NCI-H1694 (cell line): ENCODE measurements at places on chromosomes 12 and 14.

GRCh38 chr14:50335389-50335788, 23.3 kb downstream of the DMAC2L start:
- peak; percentile 96 for DNase-seq

DNA sequence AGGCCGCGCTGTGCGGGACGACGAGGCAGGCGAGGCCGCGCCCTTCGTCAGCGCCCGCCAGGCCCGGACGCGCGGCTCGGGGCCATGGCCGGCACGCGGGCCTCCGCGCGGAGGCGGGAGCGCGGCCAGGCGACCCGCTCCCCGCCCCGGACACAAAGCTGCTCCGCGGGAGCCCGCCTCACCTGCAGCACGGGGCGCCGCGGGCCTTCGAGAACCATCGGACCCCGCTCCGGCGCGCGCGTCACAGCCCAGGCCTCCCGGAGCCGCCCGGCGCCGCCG, 342 bp downstream of the DICER1 start:
- DNase-seq: no peak

DNA sequence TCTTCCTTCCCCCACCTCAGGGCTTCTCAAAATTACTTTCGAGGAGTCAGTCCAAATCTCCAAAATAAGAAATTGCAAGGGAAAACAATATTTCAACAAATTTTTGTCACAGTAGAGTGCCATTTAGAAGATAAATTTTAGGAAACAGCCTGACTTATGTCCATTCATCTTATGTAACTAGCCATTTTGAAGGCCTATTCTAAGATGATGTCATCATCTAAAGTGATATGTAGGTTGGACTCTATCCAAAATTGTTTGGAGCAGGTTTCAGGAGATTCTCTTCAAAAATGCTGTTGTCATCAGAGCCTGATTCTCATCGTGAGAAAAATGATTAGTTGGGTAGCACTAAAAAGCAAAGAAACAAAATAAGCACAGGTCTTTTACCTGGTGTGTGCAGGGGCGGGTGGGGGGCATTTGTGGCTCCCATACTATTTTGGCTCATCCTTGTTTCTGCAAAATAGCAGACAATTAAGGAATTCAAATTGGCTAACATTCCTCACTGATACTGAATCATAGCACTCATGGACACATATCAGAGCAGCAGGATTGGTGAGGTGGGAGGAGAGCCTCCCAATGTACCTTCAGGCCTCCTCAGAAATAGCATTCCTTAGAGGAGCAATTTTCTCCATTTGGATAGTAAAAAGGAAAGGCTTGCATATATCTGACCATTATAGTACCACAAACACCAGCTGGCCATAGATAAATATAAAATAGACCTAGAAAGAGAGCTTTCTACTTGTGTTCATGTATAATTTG, 360.9 kb upstream of the NAV3 start:
- no peak for DNase-seq

- no peak for DNase-seq
Measured at GRCh38 chr12:125519026-125519651, 453.9 kb downstream of the AACS start.

- no peak for DNase-seq
Measured at GRCh38 chr14:24315807-24316596, 4.7 kb downstream of the LTB4R start.

DNA sequence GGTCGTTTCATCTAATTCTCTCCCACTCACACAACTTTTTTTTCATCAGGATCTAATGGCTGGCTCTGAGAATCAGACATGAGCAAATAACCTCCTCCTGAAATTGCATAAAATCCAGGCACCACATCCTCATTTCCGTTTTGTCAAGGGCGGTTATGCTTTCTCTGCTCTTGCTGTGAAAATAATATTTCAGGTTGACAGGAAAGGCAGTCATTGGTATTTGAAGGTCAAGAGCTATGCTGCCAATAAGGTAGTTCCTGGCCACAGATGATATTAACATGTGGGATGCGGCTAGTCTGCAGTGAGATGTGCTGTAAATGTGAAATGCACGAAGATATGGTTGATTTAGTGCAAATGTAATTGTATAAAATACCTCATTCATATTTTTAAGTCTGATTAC, 870.2 kb upstream of the TMEM132C start:
- DNase-seq: no peak

DNA sequence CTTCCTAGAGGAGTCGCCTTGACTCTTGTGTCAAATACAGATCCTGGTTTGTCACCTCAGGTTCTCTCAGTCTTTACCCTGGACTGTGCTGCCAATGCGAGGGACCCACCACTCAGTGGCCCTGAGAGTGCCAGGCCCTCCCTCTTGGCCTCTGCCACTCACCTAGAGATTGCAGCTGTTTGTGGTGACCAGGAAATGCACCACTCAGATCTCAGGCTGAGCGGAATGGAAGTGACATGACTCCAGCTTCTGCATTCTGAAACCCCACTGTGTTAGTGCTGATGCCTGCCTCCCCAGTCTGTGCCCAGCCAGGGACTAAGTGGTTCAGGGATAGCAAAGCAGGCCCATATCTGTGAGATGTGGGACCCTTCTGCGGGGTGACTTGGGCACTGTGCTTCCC, 27.8 kb upstream of the NEDD1 start:
- DNase-seq: no peak

DNA sequence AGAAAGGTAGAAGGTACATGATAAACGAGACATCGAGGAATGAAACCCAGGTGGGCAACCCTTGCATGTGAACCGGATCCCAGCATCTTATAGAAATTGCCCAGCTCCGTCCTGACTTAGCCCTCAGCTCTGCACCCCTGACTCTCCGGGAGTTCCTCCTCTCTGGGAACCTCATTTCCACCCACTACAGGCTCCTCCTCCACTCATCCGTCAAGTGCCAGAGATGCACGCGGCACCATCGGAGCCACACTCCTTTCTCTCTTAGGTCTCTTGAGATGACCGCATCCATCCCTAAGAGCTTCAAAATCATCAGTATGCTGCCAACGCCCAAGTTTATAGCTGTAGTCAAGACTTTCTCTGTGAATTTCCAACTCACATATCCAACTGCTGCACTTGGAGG, 84.7 kb downstream of the TTC7B start:
- DNase-seq: no peak

DNA sequence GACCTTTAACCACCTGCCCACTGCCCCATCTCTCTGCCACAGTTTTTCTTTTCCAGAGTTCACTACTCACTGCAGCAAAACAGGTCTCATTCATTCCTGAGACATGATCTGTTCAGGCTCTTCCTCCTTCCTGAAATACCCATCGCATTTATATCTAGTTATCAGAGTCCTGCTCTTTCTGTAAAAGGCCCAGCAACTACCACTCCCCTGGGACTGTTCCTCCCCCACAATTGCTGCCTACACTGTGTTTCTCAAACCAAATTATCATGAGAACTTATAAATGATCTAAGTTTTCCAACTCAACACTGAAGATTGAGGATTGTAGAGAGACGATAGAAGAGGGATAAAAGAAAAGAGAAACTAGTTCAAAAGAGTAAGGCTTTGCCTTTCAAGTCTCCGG, 40.8 kb upstream of the EPS8 start:
- DNase-seq: no peak

DNA sequence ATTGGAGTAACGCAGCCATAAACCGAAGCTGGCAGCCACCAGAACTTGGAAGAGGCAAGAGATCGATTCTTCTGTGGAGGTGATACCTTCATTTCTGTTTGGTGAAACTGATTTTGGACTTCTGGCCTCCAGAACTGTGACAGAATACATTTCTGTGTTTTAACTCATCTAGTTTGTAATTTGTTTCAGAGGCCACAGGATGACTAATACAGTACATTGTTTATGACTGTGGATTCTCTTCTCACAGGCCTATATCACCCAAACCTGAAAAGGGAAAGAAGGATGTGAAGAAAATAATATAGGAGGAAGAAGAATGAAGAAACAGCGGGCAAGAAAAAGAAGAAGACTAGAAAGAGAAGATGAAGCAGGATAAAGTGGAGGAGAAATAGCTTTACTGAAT, 263.8 kb upstream of the DIO2 start:
- no peak for DNase-seq

- no peak for DNase-seq
Measured at GRCh38 chr12:12606781-12607589, 4.7 kb upstream of the CREBL2 start.

DNA sequence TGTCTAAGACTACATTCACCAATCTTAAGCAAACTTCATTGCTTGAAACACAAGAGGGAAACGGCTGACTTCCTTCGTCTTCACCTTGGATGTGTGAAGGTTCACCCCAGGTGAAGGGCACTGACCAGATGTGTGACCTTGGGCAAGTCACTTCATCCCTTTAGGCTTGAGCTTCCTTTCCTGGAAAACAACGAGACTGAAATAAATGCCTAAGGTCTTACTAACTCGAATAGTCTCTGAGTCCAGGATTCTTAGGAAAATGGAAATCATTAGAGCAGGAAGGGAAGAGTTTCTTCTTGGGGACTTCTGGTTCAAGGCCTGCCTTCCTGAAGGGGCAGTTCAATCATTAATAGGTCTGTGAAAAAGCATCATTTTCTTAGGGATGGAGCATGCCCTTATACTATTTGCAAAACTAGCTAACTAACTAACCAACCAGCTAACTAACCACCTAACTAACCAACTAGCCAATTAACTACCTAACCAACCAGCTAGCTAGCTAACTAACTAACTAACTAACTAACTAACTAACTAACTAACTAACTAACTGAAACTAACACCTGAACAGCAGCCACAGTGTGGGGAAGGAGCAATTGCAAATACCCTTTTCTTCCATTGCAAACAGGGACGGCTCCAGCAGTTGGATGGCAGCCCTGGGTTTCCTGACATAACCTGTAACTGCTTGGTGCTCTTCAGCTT, 31.5 kb upstream of the EMP1 start:
- no peak for DNase-seq

DNA sequence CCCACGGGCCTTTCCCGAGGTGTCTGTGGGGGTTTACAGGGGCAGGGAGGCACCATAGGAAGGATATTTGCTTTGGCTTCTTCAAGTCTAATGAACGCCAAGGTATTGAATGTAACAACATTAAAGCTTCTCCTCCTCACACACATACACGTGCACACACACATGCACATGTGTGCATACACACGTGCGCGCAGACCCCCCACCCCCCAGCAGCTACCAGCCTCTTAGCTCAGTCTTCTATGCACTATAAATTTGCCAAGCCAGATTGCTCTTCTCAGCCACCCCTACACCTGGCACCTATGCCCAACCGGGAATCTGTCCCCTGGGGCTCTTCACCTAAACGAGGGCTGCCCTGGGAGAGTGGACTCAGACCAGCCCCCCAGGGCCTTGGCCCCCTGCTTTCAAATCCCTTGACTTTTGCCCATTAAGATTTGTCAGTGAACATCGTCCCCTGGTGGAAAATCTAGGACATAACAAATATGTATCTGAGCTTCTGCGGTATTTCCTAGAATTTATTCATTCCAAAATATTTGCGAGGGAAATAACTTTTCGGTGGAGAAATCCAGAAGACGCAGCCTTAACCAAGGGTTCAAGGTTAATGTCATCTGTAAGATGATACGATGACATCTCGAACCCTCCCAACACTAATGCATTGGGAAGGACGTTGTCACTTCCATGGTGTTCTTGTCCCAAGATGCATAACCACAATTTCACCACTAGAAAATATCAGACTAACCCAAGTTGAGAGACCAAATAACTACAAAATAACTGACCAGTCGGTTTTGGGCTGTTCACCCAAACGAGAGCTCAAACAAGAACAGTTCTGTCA, 330.4 kb downstream of the MED13L start:
- DNase-seq: no peak

DNA sequence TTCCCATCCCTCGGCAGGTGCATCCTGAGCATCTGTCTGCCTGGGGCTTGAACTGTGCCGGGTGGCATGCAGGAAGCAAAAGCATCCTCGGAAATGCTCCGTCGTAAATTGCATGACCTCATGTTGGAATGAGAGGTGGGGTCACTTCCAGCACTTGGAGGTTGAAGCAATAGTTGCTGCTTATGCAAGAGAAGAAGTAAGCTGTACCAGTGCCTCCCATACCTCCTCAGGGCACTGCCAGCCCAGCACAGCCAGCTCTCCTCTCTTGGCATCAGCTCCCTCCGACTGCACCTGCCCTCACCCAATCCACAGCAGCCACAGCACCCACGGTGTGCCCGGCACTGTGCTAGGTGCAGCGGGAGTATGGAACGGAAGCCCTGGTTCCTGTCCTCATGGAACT, 11.5 kb downstream of the TEAD4 start:
- no peak for DNase-seq

DNA sequence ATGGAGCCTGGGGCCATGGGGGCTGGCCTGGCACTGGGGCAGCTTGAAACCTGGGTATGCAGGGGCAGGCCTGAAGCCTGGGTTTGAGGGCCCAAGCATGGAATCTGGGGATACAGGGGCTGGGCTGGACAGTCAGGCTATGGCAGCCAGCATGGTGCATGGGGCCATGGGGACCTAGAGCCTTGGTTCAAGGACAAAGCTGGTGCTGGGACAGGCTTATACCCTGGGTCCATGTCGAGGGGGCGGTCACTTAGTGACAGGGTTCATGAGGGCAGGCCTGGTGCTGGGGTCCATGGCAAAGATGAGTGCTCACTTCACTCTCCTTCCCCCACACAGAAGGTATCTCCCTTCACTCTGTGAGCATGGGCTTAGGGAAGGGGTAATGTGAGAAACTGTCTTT, 116.2 kb downstream of the BBS10 start:
- DNase-seq: no peak

DNA sequence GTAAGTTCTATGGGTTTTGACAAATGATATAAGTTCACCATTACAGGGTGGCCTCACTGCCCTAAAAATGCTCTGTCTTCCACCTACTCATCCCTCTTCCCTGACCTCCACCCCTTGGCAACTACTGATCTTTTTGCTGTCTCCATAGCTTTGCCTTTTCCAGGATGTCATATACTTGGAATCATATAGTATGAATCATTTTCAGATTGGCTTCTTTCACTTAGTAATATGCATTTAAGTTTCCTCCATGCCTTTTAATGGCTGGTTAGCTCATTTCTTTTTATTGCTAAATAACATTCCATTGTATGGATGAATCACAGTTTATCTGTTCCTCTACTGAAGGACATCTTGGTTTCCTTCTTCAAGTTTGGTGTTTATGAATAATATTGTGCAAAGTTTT, 14.0 kb upstream of the PEX5 start:
- DNase-seq: no peak

DNA sequence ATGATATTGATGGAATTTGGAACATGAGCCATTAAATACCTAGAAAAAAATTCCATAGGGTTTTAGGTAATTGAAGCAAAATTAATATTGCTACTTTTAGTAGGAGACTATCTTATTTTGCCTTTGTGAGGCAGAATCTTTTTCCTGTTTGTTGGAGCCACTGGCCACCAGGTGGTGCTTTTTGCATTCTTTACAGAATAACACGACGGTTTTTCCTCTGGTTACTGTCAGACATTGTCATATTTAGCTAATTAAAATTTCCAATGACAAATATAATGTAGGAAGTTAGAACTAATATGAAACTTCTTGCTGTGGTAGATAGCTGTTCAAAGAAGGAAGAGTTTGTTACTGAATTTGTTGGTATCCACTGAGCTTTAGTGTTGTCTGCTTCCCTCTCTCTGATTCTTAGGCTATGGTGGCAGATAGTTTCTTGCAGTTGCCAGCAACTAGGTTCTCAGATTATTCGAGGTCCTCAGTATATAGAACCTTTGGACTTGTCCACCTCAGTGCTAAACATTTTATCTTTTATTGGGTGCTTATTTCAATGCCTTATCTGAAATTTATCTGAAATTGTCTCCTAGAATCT, 25.7 kb downstream of the RAB21 start:
- peak; percentile 33 for DNase-seq
